ENCODE measurements at places on chromosomes 1 and 21.

- DNase-seq, result no peak
These were observed 32.0 kb upstream of the PSEN2 start for GRCh38 chr1:226838456-226838855.

DNA sequence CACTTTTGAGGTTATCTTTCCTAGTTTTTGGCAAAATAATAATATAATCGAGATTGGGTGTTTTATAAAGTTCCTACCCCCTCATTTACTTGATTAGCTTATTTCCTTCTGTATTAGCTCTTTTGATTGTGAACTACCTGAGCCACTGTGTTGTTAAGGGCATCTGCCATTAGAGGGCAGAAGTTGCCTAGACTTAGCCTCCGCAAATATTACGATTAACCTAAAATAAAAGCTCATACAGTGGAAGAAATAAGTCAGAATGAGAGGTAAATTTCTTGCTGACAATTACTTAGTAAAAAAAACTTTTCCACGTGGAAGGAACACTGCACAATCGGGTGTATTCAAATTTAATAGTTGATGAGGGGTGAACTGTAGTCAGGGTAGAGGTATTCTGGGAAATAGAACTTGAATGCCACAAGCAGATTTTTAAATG is 2.3 kb downstream of the H3-3A start:
- DNase-seq, result no peak

DNA sequence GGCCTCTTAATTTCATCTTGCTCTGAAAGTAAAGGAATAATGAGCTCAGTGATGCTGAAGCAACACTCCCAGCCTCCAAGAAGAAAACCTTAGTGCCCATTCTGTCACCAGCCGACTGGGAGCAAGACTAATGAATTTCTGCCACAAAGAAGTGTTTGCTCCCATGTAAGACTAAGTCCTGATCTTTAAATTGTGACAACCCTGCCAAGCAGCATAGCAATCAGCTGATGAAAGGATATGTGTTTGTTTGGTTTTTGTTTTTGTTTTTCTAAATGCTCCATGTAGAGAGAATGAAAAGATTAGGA is 113.7 kb upstream of the PALMD start:
- DNase-seq, result no peak

- DNase-seq, result no peak
These were observed 111.5 kb upstream of the APP start for GRCh38 chr21:26282058-26282457.

DNA sequence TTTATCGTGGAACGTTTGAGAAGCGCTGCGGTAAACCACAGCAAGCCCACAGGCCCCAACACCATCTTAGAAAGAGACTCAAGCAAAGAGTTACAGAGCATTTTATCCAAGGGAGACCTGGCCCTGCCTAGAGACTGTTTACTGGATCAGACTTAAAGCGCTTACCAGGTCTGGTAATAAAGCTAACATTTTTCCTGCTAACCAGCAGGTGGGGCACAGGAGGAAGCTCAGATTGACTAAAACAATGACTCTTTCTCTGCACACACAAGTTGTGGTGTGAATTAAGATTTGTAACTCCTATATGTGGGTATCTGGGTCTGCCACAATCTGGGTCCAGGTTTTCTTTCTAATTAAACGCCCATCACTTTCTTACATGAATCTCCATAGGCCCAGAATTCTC is 136.5 kb upstream of the ETS2 start:
- no peak for DNase-seq

- DNase-seq, result no peak
These were observed 1.2 kb upstream of the LIN9 start for GRCh38 chr1:226310245-226310540.

DNA sequence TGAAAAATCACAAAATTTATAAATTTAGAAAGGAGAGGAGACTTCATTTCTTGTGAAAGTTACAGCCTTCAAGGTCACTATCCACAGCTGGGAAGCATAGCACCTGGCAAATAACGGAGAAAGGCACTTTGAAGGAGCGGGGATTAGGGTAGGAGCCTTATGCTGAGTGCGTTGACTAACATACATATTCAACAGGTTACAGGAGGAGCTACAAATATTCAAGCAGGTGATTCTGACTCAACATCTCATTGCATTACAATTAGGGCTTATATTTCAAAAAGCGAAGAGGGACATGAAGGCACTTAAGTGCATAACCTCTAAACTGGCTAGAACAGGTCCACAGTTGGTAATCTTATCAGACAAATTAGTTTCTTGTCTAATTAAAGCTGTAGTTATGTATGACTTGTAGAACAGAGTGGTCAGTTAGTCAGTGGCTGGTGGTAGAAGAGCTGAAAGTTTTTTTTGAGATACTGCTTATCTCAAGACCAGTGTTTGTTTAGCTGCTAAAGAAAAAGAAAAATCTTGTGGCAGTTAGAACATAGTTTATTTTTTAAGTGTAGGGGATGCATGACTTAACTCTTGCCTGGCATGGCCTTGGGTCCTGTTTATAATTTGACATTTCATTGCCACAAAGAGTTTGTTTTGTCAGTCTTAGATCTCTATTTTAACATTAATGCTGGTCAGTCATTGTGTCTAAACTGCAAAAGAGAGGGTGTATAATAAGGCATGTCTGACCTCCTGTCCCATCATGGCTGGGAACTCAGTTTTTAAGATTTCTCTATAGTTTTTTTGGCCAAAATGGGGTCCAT is 311.5 kb downstream of the DUSP10 start:
- no peak for DNase-seq

- no peak for DNase-seq
These were observed 1.5 kb upstream of the ACADM start for GRCh38 chr1:75722966-75723365.

- no peak for DNase-seq
These were observed 6.5 kb upstream of the DNM3 start for GRCh38 chr1:171834821-171835220.

DNA sequence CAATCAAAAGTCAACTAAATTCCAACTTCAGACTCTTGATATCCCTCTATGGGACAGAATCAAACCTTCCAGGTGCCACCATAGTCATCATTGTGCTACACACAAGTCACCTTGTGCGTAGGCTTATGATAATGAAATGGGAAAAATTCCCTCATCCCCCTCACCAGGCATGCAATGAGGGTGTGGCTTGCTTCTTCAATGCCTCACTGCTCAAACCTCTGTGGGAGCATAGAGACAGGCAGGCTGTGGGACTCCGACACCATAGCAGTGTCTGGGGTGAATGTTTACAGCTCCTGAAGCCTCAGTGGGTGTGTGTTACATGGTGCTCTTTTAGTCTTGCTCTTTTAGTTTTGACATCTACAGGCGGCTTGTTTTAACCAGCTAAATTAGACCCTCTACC is 42.4 kb downstream of the ZNF697 start:
- DNase-seq, result no peak

DNA sequence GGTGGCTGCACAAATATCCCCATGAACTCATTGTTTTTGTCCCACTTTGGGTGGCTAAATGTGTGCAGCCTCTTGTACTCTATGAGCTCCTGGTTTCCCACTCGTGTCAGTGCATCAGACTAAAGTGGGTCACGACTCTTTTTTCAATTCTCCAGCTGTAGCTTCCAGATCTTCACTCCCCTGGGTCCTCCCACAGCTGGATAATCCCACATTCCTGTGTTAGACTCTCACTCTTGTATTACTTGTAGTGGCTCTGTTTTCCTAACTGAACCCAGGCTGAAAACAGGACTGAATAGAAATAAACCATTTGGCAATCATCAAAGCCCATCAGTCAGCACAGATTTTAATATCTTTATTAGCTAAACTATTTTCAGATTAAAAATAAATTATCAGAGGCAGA is 60.4 kb downstream of the UBE2U start:
- no peak for DNase-seq

- DNase-seq, result no peak
These were observed 166.6 kb downstream of the DSCAM start for GRCh38 chr21:40680311-40680710.

DNA sequence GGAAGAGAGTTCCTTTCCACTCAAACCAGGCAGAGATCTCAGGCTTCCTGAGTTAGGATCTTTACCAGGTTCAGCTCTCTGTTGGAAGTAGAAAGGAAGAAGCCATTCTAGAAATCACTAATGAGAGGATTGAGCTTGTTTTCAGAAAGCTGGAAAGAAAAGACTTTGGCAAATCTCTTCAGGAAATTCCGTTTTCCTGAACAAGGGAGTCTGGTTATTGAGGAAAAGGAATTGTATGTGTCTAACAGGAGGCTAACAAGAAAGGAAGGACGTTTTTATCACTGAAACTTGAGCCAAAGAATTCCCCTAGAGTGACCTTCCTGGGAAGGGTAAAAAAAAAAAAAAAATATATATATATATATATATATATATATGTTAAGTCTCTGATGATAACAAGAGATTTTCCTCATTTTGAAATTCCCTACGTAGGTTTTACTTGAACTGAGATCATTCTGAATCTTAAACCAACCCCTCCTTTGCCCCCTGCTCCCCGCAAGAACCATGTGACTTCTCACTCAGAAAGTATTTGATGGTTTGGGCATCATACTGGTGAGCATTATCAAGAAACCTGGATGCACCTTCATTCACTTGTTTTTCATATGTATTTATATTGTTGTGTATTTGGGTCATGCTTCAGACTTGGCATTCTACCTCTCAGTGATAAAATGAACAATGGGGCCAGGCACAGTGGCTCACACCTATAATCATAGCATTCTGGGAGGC is 98.4 kb upstream of the BMP8A start:
- no peak for DNase-seq

DNA sequence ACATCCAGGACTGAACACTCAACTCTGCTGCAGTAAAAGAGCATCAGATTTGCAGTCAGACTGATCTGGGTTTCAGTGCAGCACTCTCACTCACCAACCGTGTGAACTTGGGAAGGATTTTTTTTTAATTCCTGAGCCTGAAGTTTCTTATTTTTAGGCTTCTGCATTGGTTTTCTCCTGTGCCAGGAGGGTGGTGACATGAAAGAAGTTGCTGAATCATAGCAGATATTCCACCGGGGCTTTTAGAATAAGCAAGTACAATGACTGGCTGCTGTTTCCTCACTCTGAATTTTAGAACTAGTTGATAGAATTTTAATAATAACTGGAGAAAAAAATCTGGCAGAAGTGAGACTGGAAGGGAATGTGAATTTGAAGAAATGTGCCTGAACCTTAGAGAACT is 11.6 kb downstream of the ADAM30 start:
- DNase-seq, result no peak

DNA sequence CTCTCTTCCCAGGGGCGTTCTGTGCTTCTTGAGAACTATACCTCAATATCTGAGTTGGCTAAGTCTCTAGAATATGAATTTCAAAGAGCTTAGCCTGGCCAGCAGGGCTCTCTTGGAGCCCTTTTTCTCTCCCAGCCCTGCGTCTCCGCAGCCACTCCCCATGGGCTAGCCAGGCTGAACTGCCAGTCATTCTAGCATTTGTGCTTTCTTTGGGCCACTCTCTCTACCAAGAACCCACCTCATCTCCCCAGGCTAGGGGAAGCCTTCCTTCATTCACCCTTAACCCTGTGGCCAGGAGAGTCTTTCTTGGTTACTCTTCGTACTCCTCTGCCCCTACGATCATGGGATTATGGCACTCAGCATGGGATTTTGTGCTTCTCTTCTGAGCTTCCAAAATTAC is 18.2 kb downstream of the ABCG1 start:
- no peak for DNase-seq

GRCh38 chr1:232110281-232111090 is 483.9 kb downstream of the DISC1 start:
- no peak for DNase-seq

GRCh38 chr1:29390075-29390474 is 153.8 kb downstream of the PTPRU start:
- no peak for DNase-seq

DNA sequence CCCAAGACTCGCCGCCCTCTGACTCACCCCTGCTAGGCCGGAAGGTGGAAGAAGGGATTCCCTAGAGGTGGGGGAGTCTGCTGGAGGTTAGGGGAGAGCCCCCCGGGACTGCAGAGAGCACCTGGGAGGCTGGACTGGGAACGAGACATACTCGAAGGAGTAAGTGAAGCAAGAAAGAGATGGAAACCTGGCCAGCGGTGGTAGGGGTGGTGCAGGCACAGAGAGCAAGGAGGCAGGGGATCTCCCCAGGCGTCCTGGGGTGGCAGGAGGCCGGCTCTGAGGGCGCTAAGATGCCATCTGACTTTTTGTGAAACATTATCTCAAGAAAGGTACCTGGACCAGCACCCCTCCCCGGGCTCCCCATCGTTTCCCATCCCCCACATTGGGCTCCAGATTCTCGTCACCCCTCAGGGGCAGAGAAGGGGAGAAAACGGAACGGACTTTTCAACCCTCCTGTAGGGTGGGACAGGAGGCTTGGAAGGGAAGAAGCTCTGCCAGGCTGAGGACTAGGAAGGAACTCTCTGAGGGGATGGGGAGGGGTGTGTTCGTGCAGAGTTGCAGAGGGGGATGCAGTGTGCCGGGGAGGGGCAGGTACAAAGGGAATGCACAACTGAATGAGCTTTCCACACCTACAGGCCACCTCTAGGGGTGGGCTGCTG is 708 bp downstream of the CHRNB2 start:
- no peak for DNase-seq

- DNase-seq, result no peak
These were observed 3.8 kb downstream of the PTAFR start for GRCh38 chr1:28172713-28173150.

GRCh38 chr1:223759273-223759672 is 46.9 kb downstream of the CAPN2 start:
- no peak for DNase-seq

DNA sequence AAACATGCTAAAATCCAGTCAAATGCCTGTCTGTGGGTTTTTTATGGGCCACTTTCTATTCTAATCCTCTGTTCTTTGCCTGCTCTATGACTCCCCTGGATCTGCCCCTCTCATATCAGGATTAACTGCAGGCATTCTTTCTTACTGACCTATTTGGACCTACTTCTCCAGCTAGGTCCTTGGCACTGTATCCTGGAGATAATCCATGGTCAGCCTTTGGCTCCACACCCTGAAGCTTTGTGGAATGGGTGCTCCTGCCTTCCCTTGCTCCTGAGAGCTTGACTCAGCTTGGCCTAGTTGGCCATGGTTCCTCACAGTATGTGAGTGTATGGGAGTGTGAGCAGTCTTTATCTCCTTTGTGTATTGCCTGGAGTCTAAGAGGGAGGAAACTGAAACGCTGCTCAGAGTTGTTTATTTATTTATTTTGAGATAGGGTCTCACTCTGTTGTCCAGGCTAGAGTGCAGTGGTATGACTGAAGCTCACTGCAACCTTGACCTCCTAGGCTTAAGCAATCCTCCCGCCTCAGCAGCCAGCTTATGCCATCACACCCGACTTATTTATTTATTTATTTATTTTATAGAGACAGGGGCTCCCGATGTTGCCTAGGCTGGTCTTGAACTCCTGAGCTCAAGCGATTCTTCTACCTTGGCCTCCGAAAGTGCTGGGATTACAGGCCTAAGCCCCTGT is 28.7 kb upstream of the CDC14A start:
- no peak for DNase-seq

GRCh38 chr1:229035054-229035747 is 235.7 kb upstream of the RAB4A start:
- DNase-seq, result no peak

- no peak for DNase-seq
These were observed 1.7 kb downstream of the ALDH9A1 start for GRCh38 chr1:165696625-165697100.

DNA sequence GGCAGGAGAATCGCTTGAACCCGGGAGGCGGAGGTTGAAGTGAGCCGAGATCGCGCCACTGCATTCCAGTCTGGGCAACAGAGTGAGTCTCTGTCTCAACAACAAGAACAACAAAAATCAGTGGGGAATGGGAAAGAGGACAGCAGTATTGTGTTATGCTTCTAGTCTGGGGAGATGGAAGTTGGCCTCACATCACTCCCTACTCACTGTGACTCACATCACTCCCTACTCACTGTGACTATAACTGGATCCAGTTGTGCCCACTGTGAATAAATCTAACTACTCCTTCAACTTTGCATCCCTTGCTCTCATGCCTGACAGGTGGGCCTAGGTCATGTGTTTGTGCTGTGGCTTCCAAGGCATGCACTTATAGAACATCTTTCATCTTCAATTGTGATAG is 285.4 kb upstream of the USP24 start:
- no peak for DNase-seq

Measured in stimulated activated CD8-positive, alpha-beta memory T cell treated with anti-CD3 and anti-CD28 coated beads, Interleukin-4, amount 100 ng/mL, for 24 hours (primary cell).